Uterus (tissue), 4 donors: ENCODE measurements at places on chromosomes 3 and 15. TPM values are rescaled to one million over a fixed set of nuclear protein-coding genes. Genes with fewer than 3 reads are reported as not detected.
A peak's percentile ranks its signal among the peaks of the same experiment; 100 is the strongest.

The LNP1 gene
- total RNA-seq, result 4.4 TPM

- DNase-seq, result no peak
These were observed 31.5 kb upstream of the CTXND1 start for GRCh38 chr15:80283531-80283930.

DNA sequence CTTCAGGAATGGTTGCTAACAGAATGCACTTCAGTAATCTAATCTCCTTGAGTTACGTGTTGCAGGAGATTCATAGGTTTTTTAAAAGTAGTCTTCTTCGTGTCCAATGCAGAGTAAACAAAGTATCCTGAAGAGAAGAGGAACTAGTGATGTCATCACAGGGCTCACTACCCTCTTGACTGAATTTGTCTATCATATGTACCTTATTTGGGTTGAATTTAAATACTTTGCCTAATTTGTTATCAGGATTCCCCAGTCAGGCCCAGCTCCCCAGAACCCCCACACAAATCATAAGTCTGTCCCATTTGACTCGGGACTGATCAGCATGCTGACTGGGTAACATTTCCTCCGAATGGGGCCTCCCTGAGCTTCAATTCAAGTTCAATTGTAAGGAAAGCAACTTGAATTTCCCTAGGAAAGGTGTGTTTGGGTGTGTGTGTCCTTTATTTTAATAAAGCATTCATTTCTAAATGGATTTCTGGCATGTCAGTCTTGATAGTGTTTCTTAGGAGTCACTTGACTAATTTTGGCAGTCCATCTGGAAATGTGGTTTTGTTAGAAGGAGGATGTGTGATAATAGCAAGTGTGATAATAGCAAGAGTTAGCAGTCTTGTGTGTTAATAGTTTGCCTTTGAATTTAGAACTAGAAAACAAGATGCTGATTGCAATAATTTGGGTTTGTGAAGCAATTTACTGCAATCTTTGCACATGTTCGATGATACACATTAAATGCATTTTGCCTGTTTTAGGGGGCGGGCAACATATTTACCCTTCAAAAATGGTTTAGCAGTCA lies 21.9 kb downstream of the OXNAD1 start:
- no peak for DNase-seq

- DNase-seq, result no peak
These were observed 84.1 kb downstream of the LRIG1 start for GRCh38 chr3:66416556-66417304.

DNA sequence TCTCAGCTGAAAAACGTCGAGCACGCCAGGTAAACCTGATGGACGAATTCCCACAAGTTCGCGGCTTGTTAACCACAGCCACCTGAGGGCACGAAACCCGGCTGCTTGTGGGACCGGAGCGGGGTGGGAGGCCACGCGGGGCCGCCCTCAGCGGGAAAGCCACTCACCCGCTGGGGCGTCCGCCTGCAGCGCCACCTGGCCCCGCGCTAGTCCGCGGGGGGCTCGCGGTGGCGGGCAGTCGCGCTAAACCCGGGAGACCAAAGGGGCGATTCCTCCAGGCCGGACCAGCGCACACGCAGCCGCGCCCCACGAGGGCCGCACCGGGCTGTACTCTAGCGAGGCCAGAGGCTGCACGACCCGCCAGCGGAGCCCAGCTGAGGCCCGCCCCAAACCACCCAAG lies 15.7 kb upstream of the CFAP161 start:
- no peak for DNase-seq

- no peak for DNase-seq
These were observed 37.2 kb downstream of the MGLL start for GRCh38 chr3:127784865-127785710.

GRCh38 chr15:46589088-46589487 lies 954.3 kb downstream of the SQOR start:
- no peak for DNase-seq

GRCh38 chr3:64228110-64228509 lies 2.8 kb upstream of the PRICKLE2 start:
- no peak for DNase-seq

- DNase-seq, result no peak
These were observed 350.3 kb upstream of the DPPA4 start for GRCh38 chr3:109687626-109688025.

DNA sequence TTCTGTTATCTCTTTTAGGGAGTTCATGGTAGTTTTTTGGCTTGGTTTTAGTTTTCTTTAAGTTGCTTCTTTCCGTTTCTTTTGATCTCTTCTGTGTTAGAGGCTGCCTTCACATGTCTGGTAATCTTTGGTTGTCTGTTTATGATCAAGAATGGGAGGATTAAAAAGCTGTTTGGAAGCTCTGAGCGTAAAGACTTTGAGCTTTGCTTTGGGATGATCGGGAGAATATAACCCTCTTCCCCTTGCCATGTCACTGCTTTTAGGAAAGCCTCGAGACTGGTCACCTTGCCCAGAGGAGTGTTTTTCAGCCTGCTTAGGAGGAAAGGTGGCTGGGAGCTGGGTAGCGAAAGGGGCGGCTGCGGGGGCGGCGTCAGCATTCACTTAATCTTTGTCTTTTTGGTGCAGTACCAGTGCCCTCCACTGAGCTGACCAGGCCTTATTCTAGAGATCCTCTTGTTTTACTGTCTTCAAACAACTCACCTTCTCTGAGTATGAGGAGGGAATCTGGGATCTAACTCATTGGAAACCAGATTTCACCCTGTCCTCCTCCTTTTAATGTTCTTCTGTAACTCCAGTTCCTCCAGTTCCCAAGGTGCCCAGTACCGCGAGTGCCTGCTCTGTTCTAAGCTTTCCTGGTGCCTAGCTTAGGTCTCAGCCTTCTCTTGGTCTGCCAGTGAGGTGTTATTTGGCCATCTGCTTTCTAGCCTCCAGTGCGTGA lies 15.5 kb downstream of the TATDN2 start:
- peak; percentile 46 for DNase-seq

DNA sequence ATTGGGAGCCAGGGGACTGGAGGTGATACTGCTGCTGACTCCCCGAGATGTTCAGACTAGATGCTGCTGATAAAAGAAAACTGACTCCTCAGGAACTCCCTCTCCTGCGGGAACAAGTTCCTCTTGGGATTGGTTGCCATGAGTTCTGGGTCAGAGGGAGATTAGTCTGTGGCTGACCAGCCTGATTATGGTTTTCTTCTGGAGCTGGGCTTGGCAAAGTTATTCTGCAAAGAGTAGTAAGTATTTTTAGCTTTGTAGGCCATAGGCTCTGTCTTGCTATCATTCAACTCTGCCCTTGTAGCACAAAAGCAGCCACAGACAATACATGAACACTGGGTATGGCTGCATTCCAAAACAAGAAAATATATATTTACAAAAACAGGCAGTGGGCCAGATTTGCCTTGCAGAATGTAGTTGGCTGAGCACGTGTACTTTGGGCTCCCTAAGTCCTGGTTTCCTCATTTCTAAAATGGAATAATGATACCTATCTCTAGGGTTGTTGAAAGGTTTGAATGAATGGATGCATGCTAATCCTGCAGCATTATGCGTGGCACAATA lies 796.8 kb downstream of the AGBL1 start:
- DNase-seq, result no peak

GRCh38 chr3:60992395-60992794 lies 258.9 kb downstream of the FHIT start:
- no peak for DNase-seq

- DNase-seq, result no peak
These were observed 5.2 kb downstream of the ANXA2 start for GRCh38 chr15:60392601-60392985.

DNA sequence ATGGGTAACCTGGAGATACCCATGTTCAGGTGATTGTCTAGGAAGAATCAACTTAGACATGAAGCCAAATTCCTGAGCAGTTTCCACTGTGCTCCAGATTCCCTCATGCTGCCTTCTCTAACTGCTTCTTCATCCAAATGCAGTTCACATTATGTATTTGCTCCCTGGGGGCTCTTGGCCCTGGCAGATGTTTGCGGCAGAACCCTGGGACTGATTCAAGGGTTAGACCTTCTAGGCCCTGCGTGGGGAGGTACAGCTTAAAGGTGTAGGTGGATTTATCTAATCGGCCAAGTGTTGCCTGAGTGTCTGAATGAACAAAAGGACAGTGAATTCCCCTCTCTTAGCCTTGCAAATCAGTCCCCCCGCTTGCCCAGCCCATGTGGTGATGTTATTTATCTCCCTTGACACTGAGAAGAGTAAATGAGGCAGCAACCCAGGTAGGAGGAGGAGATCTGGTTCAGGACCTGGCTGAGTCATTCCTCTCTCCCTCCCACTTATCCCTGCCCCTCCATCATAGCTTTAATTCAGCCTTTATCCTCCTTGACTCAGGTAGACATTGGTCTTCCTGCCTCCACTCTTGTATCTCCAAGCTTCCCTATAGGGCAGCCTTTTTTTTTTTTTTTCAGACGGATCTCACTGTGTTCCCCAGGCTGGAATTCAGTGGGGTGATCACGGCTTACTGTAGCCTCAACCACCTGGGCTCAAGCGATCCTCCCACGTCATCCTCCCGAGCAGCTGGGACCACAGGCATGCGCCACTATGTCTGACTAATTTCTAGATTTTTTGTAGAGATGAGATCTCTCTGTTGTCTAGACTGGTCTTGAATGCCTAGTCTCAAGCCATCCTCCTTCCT lies 54.8 kb downstream of the MAGEF1 start:
- no peak for DNase-seq
